ENCODE measurements at places on chromosomes 1 and 21.

DNA sequence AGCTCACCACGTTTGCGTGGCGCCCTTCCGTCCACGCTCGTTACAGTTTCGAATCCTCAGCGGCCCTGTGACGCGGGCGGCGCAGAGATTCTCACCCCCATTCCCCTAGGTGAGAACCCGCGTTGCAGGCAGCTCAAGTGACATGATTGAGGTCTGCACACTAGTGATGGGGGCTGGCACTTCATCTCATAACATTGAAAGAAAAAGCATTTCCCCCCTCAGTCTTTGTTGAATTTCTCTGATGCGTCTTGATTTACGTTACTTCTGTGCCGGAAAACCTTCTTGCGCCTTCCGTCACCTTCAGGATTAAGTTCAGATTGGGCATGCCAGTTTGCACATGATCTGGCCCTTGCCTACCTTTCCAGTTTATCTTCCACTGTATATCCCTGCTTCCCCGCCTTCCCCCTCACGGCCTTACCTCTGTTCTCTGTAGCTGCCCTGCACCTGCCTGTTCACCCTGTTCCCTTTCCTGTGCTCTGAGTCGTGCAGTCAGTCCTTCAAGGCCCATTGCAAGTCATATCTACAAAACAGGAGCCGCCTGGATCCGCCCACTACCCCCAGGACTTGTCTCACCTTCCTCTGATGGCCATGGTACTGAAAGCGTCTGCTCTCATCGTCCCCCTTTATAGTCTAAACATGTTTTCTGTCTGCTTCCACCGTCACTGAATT lies 1.1 kb downstream of the CTPS1 start:
- no peak for DNase-seq

GRCh38 chr21:44849616-44850130 lies 23.8 kb downstream of the PTTG1IP start:
- no peak for DNase-seq

DNA sequence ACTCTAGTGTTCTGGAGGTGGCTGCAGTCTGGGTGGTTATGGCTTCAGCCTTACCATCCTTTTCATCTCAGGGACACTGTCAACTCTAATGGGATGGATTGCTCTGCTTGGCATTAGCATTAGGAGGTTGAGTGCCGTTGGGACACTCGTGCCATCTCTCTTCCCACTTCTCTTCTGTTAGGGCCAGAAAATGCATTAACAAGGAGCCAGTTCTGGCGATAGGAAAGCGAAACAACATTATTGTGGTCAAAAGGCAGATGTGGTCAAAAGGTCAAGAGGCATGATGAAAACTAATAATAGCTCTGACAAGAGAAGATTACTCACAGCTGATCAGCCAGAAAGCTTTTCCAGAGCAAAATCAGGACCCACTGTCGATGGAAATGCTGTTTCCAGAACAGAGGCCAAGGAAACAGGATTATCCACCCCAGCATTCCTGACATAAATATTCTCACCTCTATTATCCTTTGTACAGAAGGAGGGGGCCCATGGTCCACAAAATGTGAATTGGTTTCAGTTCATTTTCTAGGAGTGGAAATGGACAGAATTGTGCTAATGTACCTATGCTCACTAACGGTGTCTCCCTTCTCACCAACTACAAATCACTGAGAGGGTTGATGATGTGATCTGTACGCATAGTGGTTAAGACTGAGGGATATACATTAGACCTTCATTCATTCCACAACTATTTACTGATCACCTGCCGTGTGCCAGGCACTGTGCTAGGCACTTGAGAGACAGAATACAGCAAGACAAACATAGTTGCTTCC lies 72.0 kb downstream of the ST6GALNAC5 start:
- no peak for DNase-seq

DNA sequence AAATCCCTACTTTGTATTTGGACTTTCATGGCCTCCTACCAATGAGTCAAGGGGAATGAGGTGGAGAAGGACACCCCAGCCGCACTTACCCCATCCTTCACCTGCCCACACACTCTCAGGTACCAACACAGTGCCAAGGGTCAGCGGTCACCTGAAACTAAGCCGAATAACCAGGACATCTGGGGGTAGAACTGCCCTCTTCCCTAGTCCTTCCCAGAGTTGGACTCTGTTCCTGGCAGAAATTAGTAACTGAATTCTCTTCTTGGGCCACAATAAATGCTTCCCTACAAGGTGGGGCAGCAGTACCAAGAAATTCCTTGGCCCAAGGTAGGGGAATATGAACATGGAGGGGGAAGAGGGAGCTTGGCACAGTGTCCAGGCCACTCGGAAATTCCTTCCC lies 7.3 kb downstream of the SLC45A3 start:
- no peak for DNase-seq

DNA sequence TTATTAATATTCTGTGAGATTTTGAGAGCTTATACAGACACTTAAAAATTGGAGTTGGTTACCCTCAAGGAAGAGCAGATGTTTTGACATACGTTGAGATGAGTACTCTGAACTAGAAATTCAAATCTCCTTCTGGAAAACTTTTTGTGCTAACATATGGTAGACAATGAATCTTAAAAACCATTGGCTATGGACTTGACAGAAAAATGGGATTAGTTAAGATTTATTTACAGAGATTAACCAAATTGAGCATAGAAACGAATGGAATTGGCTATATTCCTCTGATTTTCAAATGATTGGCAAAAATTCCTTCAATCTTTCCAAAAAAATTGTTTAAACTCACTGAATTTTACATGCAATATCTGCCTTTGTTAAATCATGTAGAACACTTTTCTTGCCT lies 1392.9 kb downstream of the BRINP3 start:
- DNase-seq: no peak

DNA sequence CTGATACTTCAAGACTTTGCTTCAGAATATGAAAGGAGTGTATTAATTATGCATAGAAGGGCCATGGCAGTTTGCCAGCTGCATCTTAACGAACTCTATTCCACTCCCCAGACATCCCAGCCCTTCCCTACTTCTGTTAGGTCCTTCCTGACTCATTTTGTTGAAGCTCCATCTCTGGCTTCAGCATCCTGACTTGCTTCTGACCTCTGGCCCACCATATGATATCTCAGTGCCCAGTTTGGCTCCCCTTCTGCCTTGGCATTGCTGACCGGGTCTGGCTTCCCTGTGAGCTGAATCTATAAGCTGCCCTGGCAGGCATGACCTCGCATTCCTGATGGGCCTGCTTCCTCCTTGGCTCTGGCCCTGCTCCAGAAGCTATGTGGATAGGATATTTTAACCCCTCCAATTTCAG lies 27.6 kb upstream of the ARHGAP29 start:
- DNase-seq: peak; percentile 72

DNA sequence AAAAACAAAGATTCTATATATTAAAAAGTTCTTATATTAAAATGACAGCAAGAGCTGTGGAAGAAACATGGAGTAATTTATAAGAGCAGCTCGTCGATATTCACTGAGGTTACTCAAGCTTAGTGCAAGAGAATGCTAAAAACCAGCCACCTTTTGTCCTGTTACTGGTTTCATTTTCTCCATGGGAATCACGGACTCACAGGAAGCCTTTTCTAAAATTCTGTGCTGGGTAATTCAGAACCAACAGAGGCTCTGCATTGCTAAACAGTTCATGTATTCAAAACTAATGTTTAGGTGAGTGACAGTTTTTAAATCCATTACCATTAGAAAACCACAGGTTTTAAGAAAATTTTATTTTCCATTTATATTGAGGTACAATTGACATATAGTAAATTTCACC lies 147.8 kb upstream of the MAP1LC3C start:
- no peak for DNase-seq

DNA sequence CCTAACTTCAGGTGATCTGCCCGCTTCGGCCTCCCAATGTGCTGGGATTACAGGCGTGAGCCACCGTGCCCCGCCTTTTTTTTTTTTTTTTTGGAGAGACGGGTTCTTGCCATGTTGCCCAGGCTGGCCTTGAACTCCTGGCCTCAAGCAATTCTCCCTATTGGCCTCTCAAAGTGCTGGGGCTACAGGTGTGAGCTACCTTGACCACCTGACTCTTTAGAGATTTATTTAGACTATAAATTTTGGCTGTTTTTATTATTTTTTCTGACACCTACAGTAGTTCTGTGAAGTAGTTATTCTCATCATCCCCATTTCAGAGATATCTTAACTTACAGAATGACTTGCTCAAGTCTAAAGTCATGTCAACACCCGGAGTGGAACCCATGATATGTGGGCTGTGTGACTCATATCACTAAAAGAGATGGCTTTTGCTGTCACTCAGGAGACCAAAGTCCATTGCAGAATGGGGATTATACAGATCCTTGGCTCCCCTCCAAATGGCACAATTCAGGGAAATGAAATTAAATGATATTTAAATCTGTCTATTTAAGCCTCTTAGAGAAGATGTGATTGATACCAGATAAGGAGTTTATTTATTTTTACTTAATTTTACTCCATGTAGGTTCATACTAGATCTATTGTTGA lies 93.2 kb downstream of the CTH start:
- DNase-seq: no peak

- DNase-seq: no peak
These were observed 60.0 kb upstream of the EPS8L3 start for GRCh38 chr1:109823543-109824348.

DNA sequence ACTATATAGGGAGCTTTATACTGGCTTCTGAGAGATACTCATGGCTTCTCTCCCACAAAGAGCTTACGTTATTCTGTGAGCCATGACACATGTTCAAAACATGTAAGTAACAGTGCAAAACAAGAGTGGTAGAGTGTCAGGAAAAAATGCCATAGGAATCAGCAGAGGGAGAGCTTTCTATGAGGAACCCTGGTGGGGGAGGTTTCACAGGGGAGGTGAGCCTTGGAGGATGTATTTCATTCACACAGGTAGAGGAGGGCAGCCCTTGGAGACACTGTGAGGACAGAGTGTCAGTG lies 72.7 kb upstream of the LYST start:
- DNase-seq: no peak

GRCh38 chr1:192485692-192486436 lies 89.7 kb upstream of the RGS1 start:
- no peak for DNase-seq

DNA sequence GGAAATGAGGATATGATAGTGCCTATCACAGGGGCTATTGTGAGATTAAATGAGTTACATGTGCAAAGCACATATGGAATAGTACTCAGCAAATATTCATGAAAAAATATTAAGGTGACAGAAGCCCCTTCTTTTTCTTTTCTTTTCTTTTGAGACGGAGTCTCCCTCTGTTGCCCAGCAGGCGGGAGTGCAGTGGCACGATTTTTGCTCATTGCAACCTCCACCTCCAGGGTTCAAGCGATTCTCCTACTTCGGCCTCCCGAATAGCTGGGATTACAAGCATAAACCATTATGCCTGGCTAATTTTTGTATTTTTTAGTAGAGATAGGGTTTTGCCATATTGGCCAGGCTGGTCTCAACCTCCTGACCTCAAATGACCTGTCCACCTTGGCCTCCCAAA lies 139.4 kb downstream of the HIVEP3 start:
- no peak for DNase-seq

DNA sequence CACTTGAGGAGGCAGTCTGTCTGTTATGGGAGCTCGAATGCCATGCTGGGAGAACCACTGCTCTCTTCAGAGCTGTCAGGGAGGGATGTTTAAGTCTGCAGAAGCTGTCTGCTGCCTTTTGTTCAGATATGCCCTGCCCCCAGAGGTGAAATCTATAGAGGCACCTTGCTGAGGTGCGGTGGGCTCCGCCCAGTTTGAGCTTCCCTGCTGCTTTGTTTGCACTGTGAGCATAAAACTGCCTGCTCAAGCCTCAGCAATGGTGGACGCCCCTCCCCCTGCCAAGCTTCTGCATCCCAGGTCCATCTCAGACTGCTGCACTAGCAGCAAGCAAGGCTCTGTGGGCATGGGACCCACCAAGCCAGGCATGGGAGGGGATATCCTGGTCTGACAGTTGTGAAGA lies 247.5 kb downstream of the LMX1A start:
- DNase-seq: no peak

GRCh38 chr1:226064816-226065248 lies 2.3 kb downstream of the H3-3A start:
- DNase-seq: peak; percentile 67
